H9 (cell line): ENCODE measurements at places on chromosomes 3 and 15.

- H3K4me1 ChIP-seq, result peaks cover 10% of the 10 kb centered on the region; the same call in 1 of the 2 replicates
- H3K36me3 ChIP-seq, result no peaks in the 10 kb centered on the region
- no peak for DNase-seq
- no peak overlapping the region for H3K27ac ChIP-seq
- no peaks in the 10 kb centered on the region for H3K27me3 ChIP-seq
Measured at GRCh38 chr15:57298843-57299550, 77.3 kb upstream of the CGNL1 start.

GRCh38 chr3:103554451-103554850, 1119.6 kb downstream of the ZPLD1 start:
- no peaks in the 10 kb centered on the region for H3K4me1 ChIP-seq
- no peak overlapping the region for H3K27ac ChIP-seq
- H3K27me3 ChIP-seq, result no peaks in the 10 kb centered on the region
- H3K4me3 ChIP-seq, result no peak overlapping the region

- DNase-seq, result no peak
- no peak overlapping the region for H3K4me3 ChIP-seq
- no peaks in the 10 kb centered on the region for H3K36me3 ChIP-seq
- no peaks in the 10 kb centered on the region for H3K27me3 ChIP-seq
- H3K4me1 ChIP-seq, result no peaks in the 10 kb centered on the region
Measured at GRCh38 chr15:52699457-52699856, 20.3 kb upstream of the ATOSA start.

DNA sequence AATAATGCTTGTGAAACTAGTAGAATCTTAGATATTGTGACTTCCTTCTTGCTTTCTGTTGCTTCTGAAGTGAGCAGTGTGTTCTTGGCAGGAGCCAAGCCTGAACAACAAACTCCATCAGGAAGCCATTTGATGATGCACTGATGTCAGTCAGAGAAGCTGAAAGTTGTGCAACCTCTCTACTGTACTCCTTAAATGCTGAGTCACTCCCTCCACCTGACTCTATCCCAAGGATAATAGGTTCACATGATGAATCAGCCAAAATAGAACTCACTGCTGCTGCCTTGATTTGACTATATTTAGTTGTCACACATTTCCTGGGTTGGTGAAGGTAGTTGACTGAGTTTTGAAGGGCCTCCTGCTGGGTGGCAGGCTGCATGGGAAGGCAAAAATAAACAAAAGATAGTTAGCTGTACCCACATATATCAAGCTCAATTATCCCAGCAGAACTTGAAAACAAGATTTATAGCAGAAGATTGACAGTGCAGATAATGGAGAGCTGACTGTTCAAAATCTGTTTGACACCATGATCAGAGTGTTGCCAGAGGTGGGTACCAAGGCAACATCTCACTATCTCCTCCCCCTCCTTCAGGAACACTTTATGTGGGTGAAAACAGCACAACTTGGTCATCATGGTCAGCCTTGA, 328.4 kb upstream of the DPH6 start:
- no peak overlapping the region for H3K27ac ChIP-seq
- H3K4me1 ChIP-seq, result no peaks in the 10 kb centered on the region; the same call in 1 of the 2 replicates
- no peaks in the 10 kb centered on the region for H3K27me3 ChIP-seq

DNA sequence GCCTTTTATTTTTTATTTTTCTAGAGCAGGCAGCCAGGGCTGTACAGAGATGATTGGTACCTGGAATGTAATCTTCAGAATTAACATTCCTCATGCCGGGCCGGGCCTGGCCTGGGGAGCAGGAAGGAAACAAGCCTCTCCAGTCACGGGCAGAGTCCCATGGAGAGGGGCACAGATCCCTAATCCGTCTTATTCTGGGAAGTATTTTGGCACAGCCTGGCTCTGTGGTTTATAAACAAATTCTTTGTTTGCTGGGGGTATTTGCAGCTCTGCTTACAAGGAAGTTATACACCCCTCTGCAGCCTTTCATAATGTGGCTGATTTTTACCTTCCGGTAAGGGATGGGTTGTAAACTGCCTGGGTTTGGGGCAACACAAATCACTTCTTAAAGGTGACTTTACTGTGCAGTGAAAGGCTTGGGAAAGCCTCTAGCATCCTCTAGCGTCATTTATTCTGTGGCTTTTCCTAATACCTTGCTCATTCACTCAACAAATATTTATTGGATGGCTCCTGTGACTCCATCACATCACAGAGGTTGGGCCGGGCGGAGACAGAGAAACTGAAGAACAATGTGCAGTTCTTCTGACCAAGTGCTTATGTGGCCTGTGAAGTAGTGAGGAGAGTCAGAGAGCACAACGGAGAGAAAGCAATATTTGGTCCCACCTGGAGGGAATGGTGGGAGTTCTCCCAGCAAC, 2.7 kb downstream of the SLC6A20 start:
- H3K27ac ChIP-seq, result no peak overlapping the region
- H3K36me3 ChIP-seq, result peaks cover 17% of the 10 kb centered on the region
- no peaks in the 10 kb centered on the region for H3K4me1 ChIP-seq

DNA sequence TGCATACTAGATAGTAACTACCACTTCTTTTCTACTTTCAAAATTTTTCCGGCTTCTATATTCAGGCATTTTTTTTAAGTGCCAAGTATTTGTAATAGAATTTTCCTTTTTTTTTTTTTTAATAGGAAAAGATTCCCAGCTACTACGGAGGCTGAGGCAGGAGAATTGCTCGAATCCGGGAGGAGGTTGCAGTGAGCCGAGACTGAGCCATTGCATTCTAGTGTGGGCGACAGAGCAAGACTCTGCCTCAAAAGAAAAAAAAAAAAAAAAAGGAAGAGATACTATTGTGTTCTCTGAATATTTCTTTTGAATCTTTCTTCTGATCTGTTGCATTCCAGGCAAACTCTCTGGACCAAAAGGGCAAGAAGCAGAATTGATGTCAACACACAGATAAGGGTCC, 557.3 kb downstream of the FGF12 start:
- no peak overlapping the region for H3K4me3 ChIP-seq
- no peaks in the 10 kb centered on the region for H3K27me3 ChIP-seq
- no peaks in the 10 kb centered on the region for H3K36me3 ChIP-seq
- no peak for DNase-seq

- no peaks in the 10 kb centered on the region for H3K27me3 ChIP-seq
- no peak for DNase-seq
- H3K4me1 ChIP-seq, result no peaks in the 10 kb centered on the region
- no peak overlapping the region for H3K4me3 ChIP-seq
Measured at GRCh38 chr3:44365952-44366351, 27.4 kb downstream of the TCAIM start.

DNA sequence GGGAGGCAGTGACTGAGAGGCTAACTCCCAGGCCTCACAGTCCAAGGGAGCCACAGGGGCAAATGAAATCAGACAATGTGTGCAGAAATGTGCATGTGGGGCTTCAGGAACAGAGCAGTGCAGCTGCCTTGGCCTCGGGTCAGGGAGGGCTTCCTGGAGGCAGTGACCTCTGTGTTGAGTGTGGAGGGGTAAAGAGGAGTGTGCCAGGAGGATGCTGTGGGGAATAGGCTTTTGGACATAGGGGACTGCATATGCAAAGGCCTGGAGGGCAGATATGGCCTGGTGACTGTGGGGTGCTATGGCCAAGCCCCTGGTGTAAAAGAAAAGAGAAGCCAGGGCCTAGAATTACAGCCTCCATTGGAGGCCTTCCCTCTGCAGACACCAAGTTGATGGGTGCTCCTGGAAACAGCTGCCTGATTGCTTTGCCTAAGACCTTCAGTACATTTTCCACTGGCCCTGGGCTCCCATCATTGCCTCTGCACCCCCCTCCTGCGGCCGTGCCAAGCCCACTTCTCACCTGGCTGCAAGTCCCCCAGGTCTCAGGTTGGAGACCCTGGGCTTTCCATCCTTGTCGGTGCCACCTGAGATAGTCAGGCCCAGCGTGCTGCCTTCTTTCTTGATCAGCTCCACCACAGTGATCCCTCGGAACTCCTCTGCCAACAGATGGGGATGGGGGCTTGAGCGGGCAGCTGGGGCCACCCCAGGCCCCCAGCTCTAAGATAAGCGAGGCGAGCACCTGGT, 15.1 kb downstream of the GRIP2 start:
- no peaks in the 10 kb centered on the region for H3K36me3 ChIP-seq
- H3K27me3 ChIP-seq, result no peaks in the 10 kb centered on the region
- peak; percentile 15 for DNase-seq
- no peak overlapping the region for H3K27ac ChIP-seq

DNA sequence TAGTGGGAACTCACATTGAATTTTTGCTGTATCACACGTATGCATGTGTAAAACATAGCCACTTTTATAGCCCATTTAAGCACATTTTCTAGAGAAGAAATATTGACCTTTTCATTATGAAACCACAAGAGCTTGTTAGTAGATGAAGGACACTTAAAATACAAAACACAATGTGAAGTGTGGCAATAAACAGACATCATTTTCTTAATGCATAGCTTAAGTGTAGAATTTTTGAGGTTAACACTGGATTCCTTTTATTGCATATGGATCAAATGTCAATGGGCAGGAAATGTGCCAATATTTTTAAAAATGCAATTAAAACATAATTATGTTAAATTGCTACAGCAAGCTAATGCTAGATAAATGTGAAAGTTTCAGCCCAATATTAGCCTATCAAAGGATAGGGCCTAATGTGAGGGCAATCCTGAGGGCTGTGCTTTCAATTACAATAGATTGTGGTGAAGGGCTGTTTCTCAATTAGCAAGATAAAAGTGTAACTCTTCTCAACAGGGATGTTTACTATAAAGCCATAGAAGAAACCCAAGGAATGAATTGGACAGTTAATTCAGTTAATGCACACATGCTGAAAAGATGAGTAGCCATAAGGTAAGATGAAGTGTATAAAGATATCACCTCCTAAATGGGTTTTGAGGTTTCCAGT, 489.0 kb upstream of the CDIN1 start:
- no peaks in the 10 kb centered on the region; the same call in 1 of the 2 replicates for H3K4me1 ChIP-seq
- no peaks in the 10 kb centered on the region for H3K27me3 ChIP-seq
- no peak overlapping the region for H3K27ac ChIP-seq
- H3K36me3 ChIP-seq, result peaks cover 41% of the 10 kb centered on the region
- DNase-seq, result no peak

- H3K36me3 ChIP-seq, result peaks cover 38% of the 10 kb centered on the region
- H3K27me3 ChIP-seq, result no peaks in the 10 kb centered on the region
- no peak for DNase-seq
- no peak overlapping the region for H3K27ac ChIP-seq
- no peaks in the 10 kb centered on the region for H3K4me1 ChIP-seq
Measured at GRCh38 chr3:113485161-113485609, 29.8 kb downstream of the SPICE1 start.

GRCh38 chr3:29850641-29851040, 569.8 kb downstream of the RBMS3 start:
- no peak overlapping the region for H3K27ac ChIP-seq
- no peaks in the 10 kb centered on the region for H3K4me1 ChIP-seq
- no peaks in the 10 kb centered on the region for H3K27me3 ChIP-seq
- peak; percentile 43 for DNase-seq
- no peak overlapping the region for H3K4me3 ChIP-seq
- peaks cover 2% of the 10 kb centered on the region; the same call in 1 of the 2 replicates for H3K36me3 ChIP-seq

DNA sequence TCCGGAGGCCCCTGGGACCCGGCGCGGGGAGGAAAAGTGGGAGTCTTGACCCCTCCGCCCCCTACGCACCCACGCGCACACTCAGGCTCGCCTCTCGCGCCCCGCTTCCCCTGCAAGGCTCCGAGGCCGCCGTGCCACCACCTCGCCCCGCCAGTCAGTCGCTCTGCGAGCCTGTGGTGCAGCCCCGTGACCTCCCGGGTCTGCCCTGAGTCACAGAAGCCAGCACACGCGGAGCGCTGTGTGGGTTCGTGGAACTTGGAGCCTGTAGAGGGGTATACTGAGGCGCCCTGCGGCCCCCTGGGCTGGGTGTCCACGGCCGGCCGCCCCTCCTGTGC, 380 bp upstream of the ALS2CL start:
- peak overlapping the region; percentile 38 for H3K4me3 ChIP-seq
- DNase-seq, result no peak

- no peaks in the 10 kb centered on the region for H3K4me1 ChIP-seq
- no peak overlapping the region for H3K27ac ChIP-seq
- no peak overlapping the region for H3K4me3 ChIP-seq
- no peak for DNase-seq
- H3K27me3 ChIP-seq, result no peaks in the 10 kb centered on the region
- H3K36me3 ChIP-seq, result peaks cover 10% of the 10 kb centered on the region; the same call in 1 of the 2 replicates
Measured at GRCh38 chr3:69659180-69659910, 79.9 kb upstream of the MITF start.

DNA sequence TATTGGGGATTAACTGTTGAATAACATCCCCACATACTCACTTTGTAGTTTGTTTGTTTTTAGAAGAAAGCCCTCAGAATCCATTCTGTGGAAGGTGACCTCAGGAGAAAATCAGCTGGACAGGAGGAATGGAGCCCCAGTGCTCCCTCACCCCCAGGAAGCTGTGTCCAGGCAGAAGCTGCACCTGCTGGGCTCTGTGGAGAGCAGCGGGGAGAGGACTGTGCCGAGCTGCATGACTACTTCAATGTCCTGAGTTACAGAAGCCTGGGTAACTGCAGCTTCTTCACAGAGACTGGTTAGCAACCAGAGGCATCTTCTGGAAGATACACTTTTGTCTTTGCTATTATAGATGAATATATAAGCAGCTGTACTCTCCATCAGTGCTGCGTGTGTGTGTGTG, 14.0 kb downstream of the TIGIT start:
- DNase-seq, result no peak
- no peaks in the 10 kb centered on the region for H3K27me3 ChIP-seq
- no peak overlapping the region for H3K27ac ChIP-seq
- H3K4me3 ChIP-seq, result no peak overlapping the region
- no peaks in the 10 kb centered on the region for H3K4me1 ChIP-seq

DNA sequence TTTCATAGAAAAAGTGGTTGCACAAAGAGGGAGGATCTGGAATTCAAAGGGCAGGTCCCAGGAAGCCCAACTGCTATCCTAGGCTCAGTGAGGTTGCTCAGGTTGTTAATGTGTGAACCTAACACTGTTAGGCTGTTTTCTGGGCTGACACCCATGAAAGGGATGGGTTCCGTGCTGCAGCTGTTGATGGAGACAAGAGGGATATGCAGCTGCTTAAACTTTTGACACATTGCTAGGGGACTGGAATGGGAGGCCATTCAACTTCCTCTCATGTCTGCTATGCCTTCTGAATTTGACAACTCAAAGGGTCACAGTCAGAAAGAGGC, 198.0 kb upstream of the NR2E3 start:
- no peak for DNase-seq
- peaks cover 10% of the 10 kb centered on the region for H3K36me3 ChIP-seq
- H3K27me3 ChIP-seq, result no peaks in the 10 kb centered on the region
- H3K4me1 ChIP-seq, result peaks cover 12% of the 10 kb centered on the region

- peaks cover 10% of the 10 kb centered on the region for H3K36me3 ChIP-seq
- no peaks in the 10 kb centered on the region for H3K27me3 ChIP-seq
- H3K4me3 ChIP-seq, result no peak overlapping the region
- H3K4me1 ChIP-seq, result no peaks in the 10 kb centered on the region
- no peak overlapping the region for H3K27ac ChIP-seq
- DNase-seq, result no peak
Measured at GRCh38 chr3:44674211-44674610, 25.7 kb downstream of the ZNF35 start.

- H3K27ac ChIP-seq, result no peak overlapping the region
- peaks cover 3% of the 10 kb centered on the region; the same call in 1 of the 3 replicates for H3K36me3 ChIP-seq
- no peak overlapping the region for H3K4me3 ChIP-seq
- DNase-seq, result no peak
Measured at GRCh38 chr3:9110802-9111201, 138.6 kb downstream of the SRGAP3 start.

- no peaks in the 10 kb centered on the region for H3K36me3 ChIP-seq
- no peak overlapping the region for H3K27ac ChIP-seq
- no peaks in the 10 kb centered on the region for H3K4me1 ChIP-seq
Measured at GRCh38 chr3:9491506-9491905, 62.1 kb downstream of the LHFPL4 start.
